ENCODE measurements at places on chromosomes 7 and 10.

DNA sequence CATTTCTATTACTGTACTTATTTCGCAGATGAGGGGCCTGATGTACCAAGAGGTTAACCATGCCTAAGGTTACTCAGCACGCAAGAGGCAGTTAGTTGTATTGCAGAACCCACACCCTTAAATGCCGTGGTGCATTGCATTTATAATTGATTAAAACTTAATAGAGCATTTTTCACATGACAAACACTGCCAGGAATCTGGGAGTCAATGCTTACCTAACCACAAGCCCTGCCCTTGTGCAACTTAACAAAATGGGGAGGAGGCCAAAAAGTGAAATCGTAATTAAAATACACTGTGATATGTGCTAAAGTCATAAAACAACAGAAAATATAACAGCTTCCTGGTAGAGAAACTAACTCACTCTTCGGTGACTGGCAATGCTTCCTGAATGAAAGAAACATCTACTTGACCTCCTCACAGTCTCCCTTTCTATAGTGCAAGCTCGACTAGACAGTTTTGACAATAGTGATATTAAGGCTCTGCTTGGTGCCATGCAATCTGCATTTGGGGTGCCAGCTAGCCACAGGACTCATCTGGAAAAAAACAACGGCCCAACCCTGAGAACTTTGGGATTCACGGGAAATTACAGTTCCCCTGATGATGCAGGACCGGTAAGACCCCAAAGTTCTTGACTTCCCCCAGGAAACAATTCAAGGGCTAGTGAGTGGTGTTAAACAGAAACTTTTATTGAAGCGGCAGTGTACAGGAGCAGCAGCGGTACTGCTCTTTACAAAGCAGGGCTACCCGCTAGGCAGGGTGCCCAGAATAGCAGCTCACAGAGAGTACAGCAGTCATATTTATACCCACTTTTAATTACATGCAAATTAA lies 612.4 kb downstream of the TNS3 start:
- DNase-seq, result peak; percentile 75

- DNase-seq, result peak; percentile 23
These were observed 181.5 kb upstream of the TRIM24 start for GRCh38 chr7:138278601-138279000.

DNA sequence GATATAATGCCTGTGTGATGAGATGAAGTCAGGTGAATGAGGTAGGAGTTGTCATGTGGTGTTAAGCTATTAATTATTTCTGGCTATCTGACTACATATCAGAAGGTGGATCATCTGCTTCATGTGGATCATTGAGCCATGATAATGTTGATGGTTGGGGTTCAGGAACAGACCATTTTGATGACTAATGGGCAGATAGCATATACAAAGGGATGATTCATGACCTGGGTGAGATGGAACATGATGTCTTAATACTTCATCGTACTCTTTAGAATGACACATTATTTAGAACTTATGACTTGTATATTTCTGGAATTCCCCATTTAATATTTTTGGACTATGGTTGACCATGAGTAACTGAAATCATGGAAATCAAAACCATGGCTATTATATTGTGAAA lies 155.1 kb downstream of the OR13A1 start:
- DNase-seq, result peak; percentile 11

DNA sequence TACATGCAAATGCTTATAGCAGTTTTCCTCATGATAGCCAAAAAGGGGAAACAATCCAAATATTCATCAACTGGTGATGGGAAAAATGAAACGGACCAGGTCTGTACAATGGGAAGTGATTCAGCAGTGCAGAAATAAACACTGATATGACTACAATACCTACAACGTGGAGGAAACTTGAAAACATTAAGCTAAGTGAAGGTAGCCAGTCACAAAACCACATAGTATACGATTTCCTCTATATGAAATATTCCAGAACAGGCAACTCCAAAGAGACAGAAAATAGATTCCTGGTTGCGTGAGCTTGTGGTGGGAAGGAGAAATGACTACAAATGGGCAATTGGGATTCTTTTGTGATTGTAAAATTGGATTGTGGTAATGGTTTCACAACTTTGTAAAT lies 263.1 kb upstream of the PITRM1 start:
- DNase-seq, result peak; percentile 75

DNA sequence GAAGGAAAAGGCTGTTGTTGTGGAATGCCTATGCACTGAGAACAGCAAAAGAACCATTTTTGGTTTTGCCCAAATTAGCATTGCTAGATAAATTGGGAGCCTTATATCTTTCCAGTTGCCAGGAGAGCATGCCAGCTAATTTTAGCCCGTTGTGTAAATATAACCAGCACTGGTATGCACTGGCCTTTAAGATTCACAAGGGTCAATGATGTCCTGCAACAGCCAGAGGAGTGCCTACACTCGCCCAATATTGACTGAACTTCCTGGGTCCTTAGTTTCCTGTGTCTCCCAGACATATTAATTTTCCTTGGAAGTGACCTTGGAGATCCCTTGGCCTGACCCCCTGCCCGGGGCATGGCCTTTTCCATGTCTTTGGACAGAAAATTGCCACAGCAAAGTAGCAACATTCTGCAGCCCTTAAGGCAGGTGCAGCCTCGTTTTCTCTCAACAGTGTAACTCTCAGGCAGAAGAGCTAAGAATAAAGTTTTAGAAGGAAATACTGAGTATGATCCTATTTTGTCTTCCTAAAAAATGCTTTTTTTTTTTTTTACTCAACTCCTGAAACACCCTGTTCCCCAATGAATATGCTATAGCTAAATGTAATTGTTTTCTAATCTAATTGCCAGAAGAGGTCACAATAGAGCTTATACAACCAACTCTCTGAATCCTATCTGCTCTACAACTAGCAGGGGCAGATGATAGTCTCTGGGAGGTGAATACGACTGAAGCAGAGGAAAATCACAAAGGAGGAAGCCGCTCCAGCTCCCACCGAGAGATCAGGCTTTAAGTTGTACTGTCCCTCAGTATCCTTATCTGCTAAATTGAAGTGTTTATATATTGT lies 131.9 kb upstream of the PCGF5 start:
- peak; percentile 11 for DNase-seq

DNA sequence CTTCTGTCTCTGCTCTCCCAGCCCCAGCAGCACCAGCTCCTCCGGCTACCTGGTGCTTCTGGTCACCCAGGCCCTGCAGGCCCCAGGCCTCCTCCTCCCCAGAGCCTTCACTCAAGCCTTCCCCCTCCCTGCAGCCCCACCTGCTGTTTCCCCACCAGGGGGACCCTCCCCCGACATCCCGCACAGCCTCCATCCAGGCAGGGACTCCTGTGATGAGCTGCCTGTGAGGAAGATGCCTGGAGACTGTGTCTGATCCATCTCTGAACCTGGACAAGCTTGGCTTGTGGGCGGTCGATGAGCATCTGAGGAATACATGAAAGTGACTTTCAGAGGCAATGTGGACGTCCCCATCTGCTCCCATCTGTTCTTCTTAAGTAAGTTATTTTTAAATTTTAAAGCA lies 45.0 kb downstream of the RAMP3 start:
- DNase-seq, result no peak

- peak; percentile 63 for DNase-seq
These were observed 125.2 kb downstream of the DOCK4 start for GRCh38 chr7:112080978-112081377.

- DNase-seq, result no peak
These were observed 15.3 kb downstream of the PTTG1IP2 start for GRCh38 chr7:90484706-90485105.

GRCh38 chr7:1114088-1114487 lies 26.2 kb downstream of the GPER1 start:
- no peak for DNase-seq

DNA sequence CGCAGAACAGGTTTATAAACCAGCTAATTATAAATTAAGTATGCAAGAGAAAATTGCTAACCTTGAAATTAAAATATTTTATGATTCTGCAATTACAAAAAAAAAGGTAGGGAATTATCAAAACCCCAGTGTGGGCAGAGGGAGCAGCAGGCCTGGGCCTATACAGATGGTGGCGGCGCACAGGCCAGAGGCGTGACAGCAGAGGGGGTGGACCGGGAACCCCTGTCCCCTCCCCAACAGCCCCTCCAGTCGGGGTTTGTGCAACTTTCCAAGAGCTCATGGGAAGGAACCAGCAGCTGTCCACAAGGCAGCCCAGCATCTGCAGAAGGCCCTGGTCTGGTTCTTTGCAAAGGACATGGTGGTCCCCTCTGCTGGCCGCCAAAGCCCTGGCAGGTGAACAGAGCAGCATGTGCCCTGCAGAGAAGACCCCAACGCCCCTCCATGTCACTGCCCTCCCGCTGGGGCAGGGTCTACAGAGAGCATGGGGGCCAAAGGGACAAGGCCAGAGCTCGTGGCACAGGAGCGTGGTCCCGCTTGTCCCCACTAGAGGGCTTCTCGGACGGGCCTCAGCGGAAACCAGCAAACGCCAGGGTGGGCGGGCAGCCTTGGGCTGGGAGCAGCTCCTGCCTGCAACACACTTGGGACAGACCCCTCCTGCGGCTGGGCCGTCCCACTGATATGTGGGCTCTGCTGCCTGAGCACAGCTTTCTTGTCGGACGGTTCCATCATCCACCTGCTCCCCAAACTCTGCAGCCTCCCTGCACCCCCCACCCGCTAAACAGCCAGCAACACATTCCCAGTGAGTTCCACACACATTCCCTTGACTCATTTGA lies 75.1 kb downstream of the EBF3 start:
- no peak for DNase-seq

- DNase-seq, result no peak
These were observed 289.1 kb downstream of the CCDC3 start for GRCh38 chr10:12712293-12712983.

GRCh38 chr10:534047-534566 lies 155.4 kb downstream of the DIP2C start:
- no peak for DNase-seq

DNA sequence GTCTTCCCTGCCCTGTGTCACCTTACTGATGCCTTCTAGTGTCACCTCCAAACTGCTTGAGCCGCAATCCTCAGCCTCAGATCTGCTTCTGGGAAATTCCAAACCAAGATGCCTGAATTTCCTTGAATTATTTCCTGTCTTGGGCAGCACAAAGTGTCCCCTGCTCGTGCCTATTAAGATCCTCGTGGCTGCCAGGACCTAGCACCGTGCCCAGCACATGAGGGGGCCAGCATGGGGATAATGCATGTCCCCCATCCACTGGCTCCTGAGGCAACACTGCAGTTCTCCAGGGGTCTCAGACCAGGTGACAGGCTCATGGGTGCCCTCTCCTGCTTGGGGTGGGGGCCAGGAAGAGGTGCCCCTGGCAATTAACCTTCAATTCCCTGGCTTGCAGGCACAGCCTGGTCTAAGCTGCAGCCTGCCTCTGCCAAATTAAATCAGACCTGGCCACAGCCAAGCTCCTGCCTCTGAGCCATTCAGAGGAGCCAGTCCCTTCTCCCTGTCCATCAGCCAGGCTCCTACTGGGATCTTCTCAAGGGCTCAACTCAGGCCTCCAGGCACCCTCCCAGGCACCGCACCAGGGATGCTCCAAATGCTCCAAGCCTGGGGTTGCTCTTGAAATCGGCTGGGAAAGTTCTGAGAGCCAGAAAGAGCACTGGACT lies 146.6 kb downstream of the SH3PXD2A start:
- no peak for DNase-seq

DNA sequence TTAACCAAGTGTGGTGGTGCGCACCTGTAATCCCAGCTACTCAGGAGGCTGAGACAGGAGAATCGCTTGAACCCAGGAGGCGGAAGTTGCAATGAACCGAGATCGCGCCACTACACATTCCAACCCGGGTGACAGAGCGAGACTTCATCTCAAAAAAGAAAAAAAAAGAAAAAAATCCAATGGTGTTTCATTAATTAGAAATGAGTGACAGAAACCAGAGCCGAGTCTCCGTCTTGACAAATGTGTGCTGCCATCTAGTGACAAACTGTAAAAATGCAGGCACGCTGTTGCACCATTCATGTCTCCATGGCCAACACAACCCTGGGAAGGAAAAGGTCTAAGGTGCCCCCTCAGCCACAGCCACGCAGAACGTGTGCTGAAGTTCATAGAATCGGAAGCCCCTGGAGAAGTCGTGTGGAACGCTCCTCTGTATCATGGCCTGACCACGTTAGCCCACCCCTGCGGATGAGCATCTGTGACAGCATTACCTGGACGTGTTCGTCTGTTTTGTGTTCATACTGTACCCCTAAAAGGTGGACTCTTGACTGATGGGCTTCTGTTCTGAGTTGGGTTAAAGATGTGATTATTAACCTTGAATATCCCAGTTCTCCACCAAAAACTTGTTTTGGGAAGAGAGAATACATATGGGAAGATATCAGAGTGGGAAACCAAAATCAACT lies 94.9 kb downstream of the LYZL2 start:
- DNase-seq, result peak; percentile 80

- DNase-seq, result no peak
These were observed 31.1 kb upstream of the DDX50 start for GRCh38 chr10:68870061-68870460.
